ENCODE measurements at places on chromosomes 6 and 20.

- DNase-seq: no peak
Observed at GRCh38 chr20:33667676-33668465, 1.1 kb downstream of the ACTL10 start.

- no peak for DNase-seq
Observed at GRCh38 chr6:2047855-2048254, 197.6 kb downstream of the GMDS start.

- no peak for DNase-seq
Observed at GRCh38 chr6:158837684-158838625, 18.8 kb upstream of the EZR start.

DNA sequence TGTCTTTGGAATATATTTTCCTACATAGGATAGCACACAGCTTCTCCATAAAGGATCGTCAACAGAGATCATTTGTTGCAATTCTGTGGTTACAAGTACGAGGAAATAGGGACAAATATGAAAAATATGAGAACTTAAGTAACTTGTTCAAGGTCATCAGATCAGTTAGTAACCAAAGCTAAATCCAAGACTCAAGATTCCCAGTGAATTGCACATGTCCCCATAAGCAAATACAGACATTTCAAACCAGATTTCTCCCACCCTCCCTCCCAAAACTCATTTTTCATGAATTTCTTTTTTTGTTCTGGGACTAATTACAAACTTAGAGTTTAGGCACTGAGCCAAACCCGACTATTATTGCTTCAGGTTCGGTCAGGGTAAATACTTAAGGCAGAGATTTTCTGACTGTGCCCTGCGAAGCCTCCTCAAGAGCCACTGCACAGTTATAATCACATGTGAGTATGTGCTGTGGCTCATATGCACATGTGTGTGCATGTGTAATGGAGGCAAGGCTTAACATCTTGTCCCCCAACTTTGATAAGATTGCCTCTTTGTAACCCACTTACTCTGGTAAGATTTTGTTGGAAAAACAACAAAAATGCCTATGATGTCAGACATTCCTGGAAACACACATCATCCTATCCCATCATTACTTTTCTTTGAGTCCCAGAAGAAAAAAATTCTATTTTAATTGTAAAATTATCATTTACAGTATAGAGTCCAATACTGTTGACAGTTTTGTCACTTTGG lies 216.2 kb downstream of the CD83 start:
- DNase-seq: no peak

- DNase-seq: no peak
Observed at GRCh38 chr6:90382760-90383159, 86.1 kb upstream of the BACH2 start.

GRCh38 chr20:53872561-53873229 lies 197.7 kb downstream of the BCAS1 start:
- DNase-seq: no peak
